SK-N-SH (cell line): ENCODE measurements at places on chromosomes 6 and 20. TPM values are rescaled to one million over a fixed set of nuclear protein-coding genes. Genes with fewer than 3 reads are reported as not detected.

Gene PTPRA
- 47.6 and 55.4 TPM in 2 replicates for polyA plus RNA-seq

Gene C20orf202
- not detected in 2 replicates for polyA plus RNA-seq

Gene TPBG
- polyA plus RNA-seq: 128 and 147 TPM in 2 replicates

Gene MRAP2
- polyA plus RNA-seq: 0.12 and 0.44 TPM in 2 replicates

Gene SCRT2
- polyA plus RNA-seq: not detected in 2 replicates

Gene SLC35D3
- 0.05 and 0.16 TPM in 2 replicates for polyA plus RNA-seq

Gene RPS21
- polyA plus RNA-seq: 11,376 and 16,625 TPM in 2 replicates

Gene RAB44
- 0.10 and 0.12 TPM in 2 replicates for polyA plus RNA-seq

Gene PLN
- 0.05 TPM in 1 of 2 replicates, not detected in the other for polyA plus RNA-seq

Gene HRH3
- polyA plus RNA-seq: 0.02 TPM in 2 replicates

Gene MMS22L
- 4.3 and 6.3 TPM in 2 replicates for polyA plus RNA-seq

Gene PPP1R3G
- 0.08 and 0.10 TPM in 2 replicates for polyA plus RNA-seq

Gene SPDEF
- 0.03 and 0.10 TPM in 2 replicates for polyA plus RNA-seq

Gene ZFP57
- polyA plus RNA-seq: not detected in 2 replicates

Gene WFDC2
- polyA plus RNA-seq: 0.21 TPM in 1 of 2 replicates, not detected in the other

Gene GSTA1
- polyA plus RNA-seq: not detected in 2 replicates

Gene BMP5
- 0.05 TPM in 2 replicates for polyA plus RNA-seq

Gene NT5E
- polyA plus RNA-seq: 443 and 528 TPM in 2 replicates

Gene SCGN
- not detected in 2 replicates for polyA plus RNA-seq

Gene RAET1L
- not detected in 2 replicates for polyA plus RNA-seq

Gene QRSL1
- 5.7 and 7.6 TPM in 2 replicates for polyA plus RNA-seq

Gene DAAM2
- 0.20 and 0.23 TPM in 2 replicates for polyA plus RNA-seq

Gene TBX18
- polyA plus RNA-seq: 19.3 and 29.8 TPM in 2 replicates

Gene PDE10A
- 0.43 and 0.67 TPM in 2 replicates for polyA plus RNA-seq

Gene SRMS
- not detected in 2 replicates for polyA plus RNA-seq

Gene MROH8
- polyA plus RNA-seq: 3.2 and 3.5 TPM in 2 replicates

Gene TINAG
- polyA plus RNA-seq: 0.13 and 0.29 TPM in 2 replicates

Gene TRIM38
- polyA plus RNA-seq: 0.62 and 0.88 TPM in 2 replicates

Gene C6orf141
- polyA plus RNA-seq: not detected in 2 replicates

Gene HTR1B
- 0.63 and 0.76 TPM in 2 replicates for polyA plus RNA-seq

Gene FLRT3
- polyA plus RNA-seq: 1.8 and 2.2 TPM in 2 replicates

Gene ECT2L
- 0.02 TPM in 1 of 2 replicates, not detected in the other for polyA plus RNA-seq

Gene SGK2
- polyA plus RNA-seq: 0.21 and 0.57 TPM in 2 replicates

Gene PAK5
- 0.03 and 0.06 TPM in 2 replicates for polyA plus RNA-seq

Gene HTR1E
- polyA plus RNA-seq: 0.02 and 0.03 TPM in 2 replicates

Gene MEP1A
- not detected in 2 replicates for polyA plus RNA-seq
